KG1 (cell line): ENCODE measurements at places on chromosomes 3 and 15.

DNA sequence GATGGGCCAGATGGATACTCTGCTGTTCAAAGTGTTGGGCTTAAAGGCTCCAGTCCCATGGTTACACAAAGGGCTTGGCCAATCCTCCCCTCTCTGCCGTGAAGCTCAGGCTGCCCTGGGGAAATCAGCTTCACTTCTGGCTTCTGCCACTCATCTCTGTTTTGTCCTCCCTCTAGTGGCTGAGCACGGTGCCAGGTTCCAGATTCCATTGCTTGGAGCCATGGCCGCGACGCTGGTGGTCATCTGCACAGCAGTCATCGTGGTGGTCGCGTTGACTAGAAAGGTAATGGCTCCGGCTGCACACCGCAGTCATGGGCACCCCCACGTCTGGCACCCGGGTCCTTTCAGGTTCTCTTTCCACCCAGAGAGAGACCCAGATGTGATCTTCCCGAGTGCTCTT is 5.6 kb downstream of the TIGIT start:
- DNase-seq = no peak

DNA sequence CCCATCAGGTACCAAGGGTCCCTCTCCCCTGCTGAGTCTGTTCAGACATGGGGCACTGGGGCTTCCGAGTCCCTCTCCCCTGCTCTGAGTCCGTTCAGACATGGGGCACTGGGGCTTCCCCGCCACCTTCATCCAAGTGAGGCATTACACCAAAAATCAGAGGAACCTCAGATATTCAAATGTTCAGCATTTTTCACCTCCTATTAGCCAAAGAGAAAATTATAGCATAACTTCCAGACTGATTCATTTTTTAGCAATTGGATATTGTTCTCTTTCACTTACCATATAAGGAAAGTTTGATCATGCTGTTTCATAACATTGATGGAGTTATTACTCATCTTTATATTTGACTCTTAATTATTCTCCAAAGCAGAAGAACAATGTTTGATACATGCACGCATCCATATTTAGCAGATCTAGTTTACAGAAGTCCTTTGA is 213.9 kb downstream of the MTHFS start:
- no peak for DNase-seq

GRCh38 chr3:178384321-178385230 is 151.7 kb upstream of the KCNMB2 start:
- no peak for DNase-seq

DNA sequence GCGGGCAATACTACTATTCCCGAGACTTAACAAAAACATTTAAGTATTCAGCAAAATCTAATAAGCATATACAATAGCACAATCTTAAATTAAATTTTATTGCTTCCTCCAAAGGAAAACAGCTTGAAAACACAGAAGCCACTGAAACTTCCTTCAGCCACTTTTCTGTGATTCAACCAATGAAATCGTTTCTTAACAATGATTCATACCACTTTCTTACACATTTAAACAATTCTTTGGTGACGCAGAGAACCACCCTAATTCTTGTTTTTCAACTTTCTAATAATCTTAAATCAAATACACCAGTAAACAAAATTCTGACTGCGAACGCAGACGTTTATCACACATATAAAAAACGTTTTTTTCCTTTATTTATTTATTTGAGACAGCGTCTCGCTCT is 4.1 kb downstream of the TJP1 start:
- no peak for DNase-seq

- no peak for DNase-seq
Measured at GRCh38 chr3:166809520-166809919, 570.6 kb downstream of the ZBBX start.

GRCh38 chr3:53677413-53677812 is 168.8 kb downstream of the CHDH start:
- DNase-seq = no peak

GRCh38 chr3:149764302-149764701 is 12.0 kb upstream of the COMMD2 start:
- no peak for DNase-seq

DNA sequence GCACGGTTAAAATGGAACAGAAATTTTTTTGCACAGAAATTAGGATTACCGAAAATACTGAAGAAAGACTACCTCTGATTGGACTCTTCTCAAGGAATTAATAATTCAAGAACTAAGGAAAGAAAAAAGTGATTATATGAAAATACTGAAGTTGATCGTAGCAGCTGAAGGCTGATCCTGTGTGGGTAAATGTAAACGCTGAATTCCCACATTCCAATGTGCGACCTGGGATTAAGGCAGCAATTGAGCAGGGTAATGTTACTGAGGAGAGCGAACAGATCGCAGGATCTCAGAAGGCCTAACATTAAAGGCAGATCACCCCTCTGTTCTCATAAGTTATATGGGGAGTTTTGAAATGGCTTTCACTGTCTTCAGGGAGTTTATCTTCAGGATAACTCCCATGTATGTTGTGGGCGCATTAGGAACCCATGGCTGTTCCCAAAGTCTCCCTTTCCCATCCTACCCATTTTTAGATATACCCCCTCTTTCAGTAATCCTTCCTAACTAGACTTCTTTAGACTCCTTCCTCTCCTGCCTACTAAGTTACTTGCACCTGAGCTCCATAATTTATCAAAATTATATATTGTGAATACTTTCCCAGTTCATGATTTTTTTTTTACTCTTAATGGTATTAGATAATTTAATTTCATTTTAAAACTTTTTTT is 1.0 kb upstream of the UBL7 start:
- no peak for DNase-seq

GRCh38 chr3:89314454-89315098 is 207.2 kb downstream of the EPHA3 start:
- DNase-seq = no peak

DNA sequence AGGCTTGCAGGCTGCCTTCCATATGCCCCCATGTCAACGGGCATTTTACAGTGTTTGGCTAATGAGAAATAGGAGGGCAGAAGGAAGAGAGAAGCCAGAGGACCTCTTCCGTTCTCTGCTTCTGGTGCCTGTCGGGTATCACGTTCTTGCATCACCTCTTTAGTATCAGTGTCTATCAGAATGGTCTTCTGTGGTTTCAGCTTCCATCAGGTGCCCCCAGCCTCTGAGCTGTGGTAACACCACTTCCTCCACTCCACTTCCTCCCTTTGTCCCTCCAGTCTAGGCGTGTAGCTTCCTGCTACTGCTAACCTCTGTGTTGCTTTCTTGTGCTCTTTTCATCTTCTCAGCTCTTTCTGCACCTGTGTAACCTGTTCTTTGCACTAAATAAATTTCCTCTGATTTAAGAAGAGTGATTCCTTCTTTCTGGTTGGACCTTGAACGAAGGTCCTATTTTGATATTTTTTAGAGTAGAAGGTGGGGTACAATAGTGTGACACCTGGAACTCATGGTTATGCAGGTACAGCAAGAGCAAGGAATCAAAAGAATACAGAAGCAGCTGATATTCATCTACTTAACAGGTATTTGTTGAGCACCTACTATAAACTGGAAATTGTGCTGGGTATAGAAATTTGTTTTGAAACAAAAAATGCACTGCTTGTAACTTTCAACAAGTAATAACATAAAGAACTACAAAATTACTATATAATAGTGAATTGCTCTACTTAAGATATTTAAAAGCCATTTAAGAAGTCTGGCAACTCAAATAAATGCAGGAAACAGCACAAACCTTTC is 27.4 kb upstream of the FOXB1 start:
- DNase-seq = peak; percentile 68
